Stimulated activated CD8-positive, alpha-beta memory T cell treated with anti-CD3 and anti-CD28 coated beads, Interleukin-4, amount 100 ng/mL, for 4 hours (primary cell): ENCODE measurements at places on chromosomes 3 and 15.

- DNase-seq: peak; percentile 10
Observed at GRCh38 chr3:108914774-108915641, 38.7 kb downstream of the GUCA1C start.

DNA sequence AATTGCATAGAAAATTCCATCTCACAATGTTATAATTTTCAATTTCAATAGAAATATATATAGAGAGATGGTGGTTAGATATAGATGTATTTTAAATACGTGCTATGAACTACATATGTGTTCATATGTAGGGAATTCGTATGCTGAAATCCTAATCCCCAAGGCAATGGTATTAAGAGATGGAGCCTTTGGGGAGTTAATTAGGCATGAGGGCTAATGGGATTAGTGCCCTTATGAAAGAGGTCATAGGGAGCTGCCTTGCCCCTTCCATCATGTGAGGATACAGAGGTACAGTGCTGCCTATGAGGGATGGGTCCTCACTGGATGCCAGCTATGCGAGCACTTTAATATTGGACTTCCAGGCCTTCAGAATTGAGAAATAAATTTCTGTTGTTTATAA, 79.6 kb upstream of the CCDC54 start:
- DNase-seq: no peak

GRCh38 chr3:170760174-170760526, 109.8 kb downstream of the RPL22L1 start:
- DNase-seq: no peak

DNA sequence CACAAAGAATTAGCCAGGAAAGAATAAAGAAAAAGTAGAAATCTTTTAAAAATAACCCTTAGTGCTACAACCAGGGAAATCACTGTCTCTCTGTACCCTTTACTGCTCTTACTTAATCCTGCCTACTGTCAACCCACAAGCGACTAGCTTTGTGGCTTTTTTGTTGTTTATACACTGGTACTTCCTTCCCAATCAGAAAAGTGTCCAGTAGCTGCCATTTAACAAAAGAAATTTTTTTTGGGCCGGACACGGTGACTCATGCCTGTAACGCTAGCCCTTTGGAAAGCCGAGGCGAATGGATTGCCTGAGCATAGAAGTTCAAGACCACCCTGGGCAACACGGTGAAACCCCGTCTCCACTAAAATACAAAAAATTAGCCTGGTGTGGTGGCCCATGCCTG, 13.8 kb upstream of the FAM219B start:
- DNase-seq: no peak

GRCh38 chr3:115325539-115325938, 178.5 kb upstream of the ZBTB20 start:
- no peak for DNase-seq

DNA sequence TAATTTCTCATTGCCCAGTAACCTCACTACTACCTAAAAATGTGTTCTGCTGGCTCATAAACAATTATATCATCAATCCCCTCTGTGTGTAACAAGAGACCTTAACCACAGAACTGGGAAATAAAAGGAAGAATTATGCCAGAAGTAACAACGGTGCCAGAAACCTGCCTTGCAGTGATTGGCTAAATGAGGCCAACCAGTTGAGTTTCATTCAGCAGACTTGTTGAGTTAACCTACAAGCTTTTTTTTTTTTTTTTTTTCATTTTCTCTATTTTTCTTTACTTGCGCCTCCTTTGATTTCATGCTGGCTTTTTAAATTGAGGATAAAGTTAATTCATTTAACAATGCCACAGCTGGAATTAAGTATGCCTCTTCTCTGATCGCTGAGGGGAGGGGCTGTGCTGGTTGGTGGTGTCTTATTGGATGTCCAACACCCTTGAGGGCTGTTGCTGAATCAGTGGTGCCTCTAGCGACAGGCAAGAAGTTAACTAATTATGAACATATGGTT, 30.0 kb upstream of the GMNC start:
- DNase-seq: no peak
